ENCODE measurements at places on chromosomes 1 and 21. TPM values are rescaled to one million over a fixed set of nuclear protein-coding genes. Genes with fewer than 3 reads are reported as not detected.

The C1QTNF12 gene
- total RNA-seq: 2.0 TPM

The PCBP3 gene
- total RNA-seq: 1.5 TPM

The SIM2 gene
- total RNA-seq: 11.0 TPM

The PRKCZ gene
- total RNA-seq: 10.1 TPM

The TNFRSF18 gene
- not detected for total RNA-seq

The CR1 gene
- total RNA-seq: not detected

The CCDC185 gene
- total RNA-seq: 0.08 TPM

Measured in A549 treated with CORT108297 at 1 μM for 4 hours (cell line).